Sigmoid colon (tissue), 7 donors: ENCODE measurements at places on chromosomes 12 and 14. TPM values are rescaled to one million over a fixed set of nuclear protein-coding genes. Genes with fewer than 3 reads are reported as not detected.

The FBRSL1 gene
- 10.6 TPM for polyA plus RNA-seq

The ASB2 gene
- 1.2 TPM for polyA plus RNA-seq

The RNF212B gene
- not detected for polyA plus RNA-seq

The ALDH6A1 gene
- polyA plus RNA-seq, result 9.6 TPM

The PLEKHD1 gene
- polyA plus RNA-seq, result not detected

The WNT1 gene
- not detected for polyA plus RNA-seq

The PXN gene
- 79.3 TPM for polyA plus RNA-seq

The COX8C gene
- not detected for polyA plus RNA-seq

The SLC15A4 gene
- 3.6 TPM for polyA plus RNA-seq

The RERG gene
- 1.4 TPM for polyA plus RNA-seq

The KRT77 gene
- not detected for polyA plus RNA-seq

The BATF gene
- 6.0 TPM for polyA plus RNA-seq

The POTEG gene
- polyA plus RNA-seq, result 0.04 TPM

The OVCH1 gene
- not detected for polyA plus RNA-seq

The FIGNL2 gene
- polyA plus RNA-seq, result not detected

The ITPK1 gene
- polyA plus RNA-seq, result 75.4 TPM

The OASL gene
- 57.6 TPM for polyA plus RNA-seq

The CPNE6 gene
- polyA plus RNA-seq, result not detected

The OLR1 gene
- polyA plus RNA-seq, result 1.2 TPM

The CLEC4A gene
- 5.5 TPM for polyA plus RNA-seq

The GDF3 gene
- polyA plus RNA-seq, result not detected

The FAM90A1 gene
- not detected for polyA plus RNA-seq

The RNASE3 gene
- not detected for polyA plus RNA-seq

The RARG gene
- polyA plus RNA-seq, result 6.0 TPM

The CMKLR1 gene
- polyA plus RNA-seq, result 8.8 TPM

The MYO1H gene
- polyA plus RNA-seq, result not detected

The SLC2A14 gene
- polyA plus RNA-seq, result not detected

The STYX gene
- polyA plus RNA-seq, result 7.2 TPM

The SPIC gene
- polyA plus RNA-seq, result 0.77 TPM

The TMPO gene
- 51.6 TPM for polyA plus RNA-seq

The CABP1 gene
- 0.60 TPM for polyA plus RNA-seq

The NDUFB1 gene
- 1,124 TPM for polyA plus RNA-seq
